ENCODE measurements at places on chromosomes 3 and 15. TPM values are rescaled to one million over a fixed set of nuclear protein-coding genes. Genes with fewer than 3 reads are reported as not detected.

- DNase-seq, result no peak
These were observed 79.6 kb upstream of the PPP2R3A start for GRCh38 chr3:135885885-135886284.

The CIDEC gene
- 4.6 TPM for total RNA-seq

DNA sequence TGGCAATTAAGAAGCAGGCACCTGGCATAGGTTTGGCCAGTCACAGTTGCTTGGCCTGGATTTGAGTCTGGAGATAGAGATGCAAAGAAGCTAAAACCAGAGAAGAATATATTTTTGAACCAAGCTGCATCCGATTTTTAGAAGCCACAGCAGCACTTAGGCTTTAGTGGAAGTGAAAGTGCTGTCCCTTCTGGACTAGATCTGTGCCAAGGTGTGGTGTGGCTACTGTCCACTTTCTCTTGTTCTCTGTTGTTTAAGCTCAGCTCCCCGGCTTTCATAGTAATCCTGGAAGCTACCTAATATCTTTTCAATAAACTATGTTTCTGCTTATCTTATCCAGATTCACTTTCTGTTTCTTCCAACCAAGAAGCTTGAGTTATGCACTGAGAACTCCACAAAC lies 183.4 kb upstream of the THRB start:
- DNase-seq, result no peak

- DNase-seq, result no peak
These were observed 244.9 kb downstream of the FGF12 start for GRCh38 chr3:192482391-192482790.

The PRTG gene
- 16.4 TPM for total RNA-seq

The ILDR1 gene
- total RNA-seq, result 3.4 TPM

GRCh38 chr3:156601497-156601896 lies 46.6 kb upstream of the SSR3 start:
- no peak for DNase-seq

The SLC22A13 gene
- 0.48 TPM for total RNA-seq

- DNase-seq, result peak; percentile 93
These were observed 88.6 kb upstream of the ADAMTS17 start for GRCh38 chr15:100430411-100430810.

The LYZL4 gene
- total RNA-seq, result not detected

GRCh38 chr3:191136347-191136746 lies 62.7 kb upstream of the OSTN start:
- no peak for DNase-seq

DNA sequence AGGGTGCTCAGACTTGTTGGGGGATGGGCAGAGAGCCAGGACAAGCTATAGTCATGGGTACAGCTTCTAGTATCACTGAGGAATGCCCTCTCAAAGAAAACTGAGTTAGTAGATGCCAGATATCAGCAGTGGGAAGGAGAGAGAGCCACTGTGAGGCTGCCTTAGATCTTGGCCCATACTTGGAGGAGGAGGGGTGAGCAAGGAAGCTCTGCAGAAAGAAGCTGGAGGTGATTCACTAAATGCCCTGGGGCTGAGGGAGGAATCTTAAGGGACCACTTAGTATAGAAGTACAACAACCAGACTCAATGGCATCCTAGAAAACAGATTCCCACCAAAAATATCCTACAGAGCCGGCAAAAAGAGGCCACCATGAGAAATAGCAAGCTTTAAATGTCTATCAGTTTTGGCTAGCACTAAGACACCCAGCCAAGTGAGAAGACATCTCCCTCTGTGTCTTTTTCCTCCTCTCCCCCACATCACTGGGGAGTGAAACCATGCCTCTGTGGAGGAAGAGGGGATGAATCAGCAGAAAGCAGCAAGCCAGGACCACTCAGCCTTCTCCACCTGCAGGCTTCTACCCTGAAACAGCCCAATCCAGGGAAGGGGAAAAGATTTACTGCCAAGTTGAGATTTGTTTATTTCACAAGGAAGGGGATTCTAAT lies 282.5 kb upstream of the STT3B start:
- DNase-seq, result no peak

The CHRM5 gene
- 4.6 TPM for total RNA-seq

DNA sequence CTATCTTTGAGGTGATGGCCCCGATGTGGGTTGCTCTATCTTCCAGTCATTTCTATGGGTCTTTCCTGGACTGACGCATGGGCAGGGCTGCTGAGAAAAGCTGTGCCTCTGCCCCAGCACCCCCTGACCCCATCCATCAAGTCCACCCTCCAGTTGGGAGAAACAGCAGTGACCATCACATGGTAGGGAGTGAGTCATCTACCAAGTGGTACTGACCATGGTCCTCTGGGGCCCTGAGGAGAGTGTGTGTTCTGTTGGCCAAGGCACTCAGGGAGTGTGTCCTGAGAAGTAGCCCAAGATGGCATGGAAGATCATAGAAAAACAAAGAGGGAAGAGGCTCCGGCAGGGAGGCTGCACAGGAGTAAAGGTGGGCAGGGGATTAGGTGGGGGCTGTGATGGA lies 1.6 kb upstream of the DNAH1 start:
- no peak for DNase-seq

The PLAAT1 gene
- 2.4 TPM for total RNA-seq
